ENCODE measurements at places on chromosomes 12 and 14.

DNA sequence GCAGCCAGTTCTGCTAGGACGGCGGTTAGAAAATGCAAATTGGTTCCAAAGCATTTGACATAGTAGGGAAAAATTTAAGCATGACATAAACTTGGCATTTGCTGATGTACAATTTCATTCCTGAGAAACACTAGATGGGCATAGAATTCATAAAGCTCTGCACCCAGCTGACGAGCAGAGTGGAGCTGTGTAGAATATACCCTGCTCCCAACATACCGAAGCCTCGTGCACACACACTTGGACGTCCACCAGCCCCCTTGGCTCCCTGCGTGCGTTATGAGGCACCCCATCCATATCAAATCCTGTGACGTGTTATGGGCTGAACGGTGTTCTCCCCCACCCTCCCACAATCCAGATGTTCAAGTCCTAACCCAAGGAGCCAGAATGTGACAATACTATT, 65.4 kb downstream of the CLMN start:
- no peak for DNase-seq

- DNase-seq: no peak
These were observed 26.1 kb upstream of the ETV6 start for GRCh38 chr12:11623382-11623781.

- no peak for DNase-seq
These were observed 82.1 kb upstream of the SSTR1 start for GRCh38 chr14:38125481-38126037.

DNA sequence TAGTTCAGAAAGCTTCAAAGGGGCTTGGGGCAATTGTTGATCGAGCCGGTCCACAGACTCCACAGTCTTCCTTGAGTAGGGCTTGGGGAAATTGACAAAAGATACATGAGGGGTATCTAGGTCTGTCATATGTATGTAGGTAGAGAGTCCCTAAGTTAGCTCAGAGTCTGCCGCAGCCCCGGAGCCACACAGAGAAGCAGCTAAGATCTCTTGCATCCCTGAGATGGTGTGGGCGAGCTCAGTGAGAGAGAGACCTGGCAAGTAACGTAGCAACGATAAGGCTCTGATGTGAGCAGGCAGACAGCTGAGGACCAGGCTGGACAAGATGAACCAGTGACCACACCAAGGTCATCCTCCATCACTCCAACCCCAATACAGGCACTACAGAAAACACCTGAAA, 297.6 kb downstream of the TMEM132D start:
- DNase-seq: no peak

DNA sequence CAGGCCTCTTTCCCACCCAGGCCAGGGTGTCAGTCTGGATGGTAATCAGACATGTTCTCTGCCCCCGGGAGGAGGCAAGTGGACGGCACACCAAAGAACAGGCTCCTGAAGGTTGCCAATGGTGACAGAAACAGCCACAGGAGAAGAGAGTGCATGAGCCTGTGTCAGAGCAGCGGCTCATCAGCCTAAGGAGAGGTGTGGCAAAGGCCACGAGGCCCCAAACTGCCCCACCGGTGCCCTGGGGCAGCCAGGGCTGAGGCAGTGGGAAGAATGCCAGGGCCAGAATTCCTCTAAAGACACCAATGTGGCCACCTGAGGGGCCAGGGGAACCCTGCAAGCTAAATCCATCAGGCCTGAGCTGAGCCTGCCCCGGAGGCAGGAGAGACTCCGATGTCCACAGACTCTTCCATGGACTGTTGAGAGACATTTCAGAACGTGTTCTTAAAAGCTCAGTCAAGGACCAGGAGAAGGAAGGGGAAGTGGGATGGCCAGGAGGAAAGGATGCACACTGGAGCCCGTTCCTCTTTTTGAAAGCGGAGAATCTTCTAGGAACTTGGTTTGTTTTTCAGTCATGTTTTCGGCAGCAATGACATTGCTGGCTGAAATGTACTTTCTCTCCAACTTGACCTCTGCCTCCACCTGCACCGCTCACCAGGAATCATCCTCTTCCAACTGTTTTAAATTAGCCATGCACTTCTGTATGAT, 176.3 kb upstream of the FKBP4 start:
- DNase-seq: no peak

Measured in CD4-positive, alpha-beta T cell (primary cell).